ENCODE measurements at places on chromosomes 11 and 22.

GRCh38 chr11:92227959-92228935 lies 3.6 kb downstream of the FAT3 start:
- no peak for DNase-seq

GRCh38 chr11:131065435-131066413 lies 149.4 kb upstream of the SNX19 start:
- DNase-seq: no peak

- no peak for DNase-seq
Observed at GRCh38 chr11:47415949-47416472, 7.6 kb downstream of the SLC39A13 start.

DNA sequence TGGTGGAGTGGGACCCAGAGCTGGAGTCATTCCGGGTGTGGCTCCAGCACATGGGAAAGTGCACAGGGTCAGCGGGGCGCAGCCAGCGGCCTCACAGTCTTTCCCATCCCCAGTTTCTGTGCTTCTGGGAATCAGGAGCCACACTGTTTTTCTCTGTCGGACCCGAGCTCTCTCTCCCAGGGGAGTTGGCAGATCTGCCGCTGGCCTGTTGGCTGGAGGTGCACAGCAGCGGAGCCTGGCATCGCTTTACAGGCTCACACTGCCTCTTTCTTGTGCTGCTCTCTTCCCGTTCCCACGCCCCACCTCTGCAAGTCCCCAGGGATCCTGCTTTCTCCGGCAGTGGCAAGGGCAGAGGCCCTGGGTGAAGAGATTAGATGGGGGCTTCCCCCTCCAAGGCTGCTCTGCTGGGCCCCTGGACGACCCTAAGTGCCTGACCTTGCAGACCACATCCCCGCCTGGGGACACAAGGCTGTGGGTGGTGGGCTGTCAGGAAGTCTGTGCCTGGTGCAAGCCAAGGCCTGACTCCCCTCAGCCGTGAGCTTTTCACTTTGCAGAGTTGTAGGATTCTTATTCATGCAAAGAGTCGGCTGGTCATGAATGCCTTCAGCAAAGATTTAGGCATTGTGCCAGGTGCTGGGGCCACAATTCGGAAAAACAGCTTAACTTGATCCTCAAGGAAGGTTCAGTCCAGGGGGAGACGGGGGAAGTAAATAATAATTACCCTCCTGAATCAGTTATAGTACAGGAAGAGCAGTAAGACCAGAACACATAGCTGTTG lies 116.3 kb downstream of the TIMP3 start:
- DNase-seq: no peak

- no peak for DNase-seq
Observed at GRCh38 chr11:119538753-119539152, 115.8 kb upstream of the THY1 start.

- no peak for DNase-seq
Observed at GRCh38 chr11:78231962-78232501, 43.3 kb downstream of the USP35 start.

DNA sequence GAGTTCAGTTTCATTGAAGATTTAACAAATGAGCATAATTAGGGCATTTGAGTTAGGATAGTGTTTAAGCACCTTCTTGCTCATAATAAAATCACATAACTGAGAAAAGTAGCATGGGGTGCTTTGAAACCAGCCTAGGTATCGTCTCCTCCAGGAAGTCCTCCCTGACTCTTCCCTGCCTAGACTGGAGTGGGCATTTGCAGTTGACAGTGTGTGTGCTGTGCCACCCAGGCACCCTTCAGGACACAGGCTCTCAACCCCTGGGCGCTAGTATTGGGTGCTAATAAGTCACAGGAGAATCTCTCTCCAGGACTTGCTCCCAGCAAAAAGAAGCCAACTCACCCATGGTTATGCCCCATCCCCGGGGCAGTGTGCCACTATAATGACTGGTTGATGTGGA lies 584.1 kb downstream of the INSC start:
- DNase-seq: no peak

- DNase-seq: peak; percentile 13
Observed at GRCh38 chr11:120709808-120710207, 198.3 kb downstream of the GRIK4 start.

DNA sequence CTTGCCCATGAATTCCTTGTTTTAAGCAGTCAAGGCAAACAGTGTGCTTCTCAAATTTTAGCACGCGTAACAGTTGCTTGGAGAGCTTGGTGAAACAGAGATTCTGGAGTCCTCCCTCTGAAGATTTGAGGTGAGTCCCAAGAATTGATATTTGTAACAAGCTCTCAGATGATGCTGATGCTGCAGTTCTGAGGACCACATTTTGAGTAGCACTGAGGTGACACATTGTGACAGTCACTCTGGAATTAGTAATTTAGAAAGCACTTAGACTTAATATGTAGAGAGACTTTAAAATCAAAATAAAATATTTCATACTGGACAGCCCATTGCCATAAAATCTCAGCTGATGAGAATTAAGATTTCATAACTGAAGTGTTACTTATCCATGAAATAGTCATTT lies 38.5 kb downstream of the DNAJC24 start:
- no peak for DNase-seq

DNA sequence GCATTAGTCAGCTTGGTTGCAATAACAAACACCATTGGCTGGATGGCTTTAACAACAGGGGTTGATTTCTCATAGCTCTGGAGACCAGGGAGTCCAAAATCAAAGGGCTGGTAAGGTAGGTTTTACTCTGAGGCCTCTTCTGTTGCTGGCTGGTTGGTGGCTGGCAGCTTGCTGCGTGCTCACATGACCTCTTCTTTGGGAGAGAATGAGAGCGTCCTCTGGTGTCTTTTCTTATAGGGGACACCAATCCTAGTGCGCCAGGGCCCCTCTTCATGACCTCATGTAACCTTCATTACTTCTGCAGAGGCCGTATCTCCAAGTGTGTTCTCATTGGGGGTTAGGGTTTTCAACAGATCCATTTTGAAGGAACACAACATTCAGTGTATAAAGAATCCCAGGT lies 1308.3 kb downstream of the TBC1D22A start:
- DNase-seq: no peak

DNA sequence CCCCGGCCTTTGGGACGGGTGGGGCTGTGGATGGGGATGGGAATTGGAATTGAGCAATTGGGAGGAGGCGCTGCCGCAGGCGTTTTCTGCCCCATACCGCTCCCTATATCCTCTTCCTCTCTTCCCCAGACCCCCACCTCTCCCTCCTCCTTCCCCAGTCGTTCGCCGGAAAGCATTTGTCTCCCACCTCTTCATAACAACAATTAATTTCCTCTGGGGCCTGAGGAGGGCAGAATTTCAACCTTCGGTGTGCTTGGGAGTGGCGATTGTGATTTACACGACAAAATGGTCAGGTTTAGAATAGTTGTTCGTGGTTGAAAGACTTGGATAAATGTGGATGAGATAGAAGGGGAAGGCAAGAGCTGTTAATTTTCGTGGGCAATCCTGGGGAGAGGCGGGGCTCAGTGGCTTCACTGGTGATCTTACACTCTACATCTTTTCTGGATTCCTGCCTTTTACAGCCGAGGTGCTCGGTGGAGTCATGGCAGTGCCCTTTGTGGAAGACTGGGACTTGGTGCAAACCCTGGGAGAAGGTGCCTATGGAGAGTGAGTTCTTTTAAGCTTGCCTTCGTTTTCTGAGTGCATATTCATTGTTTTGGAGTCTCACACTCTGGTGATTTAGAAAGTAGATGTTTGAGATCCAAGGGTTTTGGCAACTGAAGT lies 1.5 kb downstream of the CHEK1 start:
- peak; percentile 82 for DNase-seq

DNA sequence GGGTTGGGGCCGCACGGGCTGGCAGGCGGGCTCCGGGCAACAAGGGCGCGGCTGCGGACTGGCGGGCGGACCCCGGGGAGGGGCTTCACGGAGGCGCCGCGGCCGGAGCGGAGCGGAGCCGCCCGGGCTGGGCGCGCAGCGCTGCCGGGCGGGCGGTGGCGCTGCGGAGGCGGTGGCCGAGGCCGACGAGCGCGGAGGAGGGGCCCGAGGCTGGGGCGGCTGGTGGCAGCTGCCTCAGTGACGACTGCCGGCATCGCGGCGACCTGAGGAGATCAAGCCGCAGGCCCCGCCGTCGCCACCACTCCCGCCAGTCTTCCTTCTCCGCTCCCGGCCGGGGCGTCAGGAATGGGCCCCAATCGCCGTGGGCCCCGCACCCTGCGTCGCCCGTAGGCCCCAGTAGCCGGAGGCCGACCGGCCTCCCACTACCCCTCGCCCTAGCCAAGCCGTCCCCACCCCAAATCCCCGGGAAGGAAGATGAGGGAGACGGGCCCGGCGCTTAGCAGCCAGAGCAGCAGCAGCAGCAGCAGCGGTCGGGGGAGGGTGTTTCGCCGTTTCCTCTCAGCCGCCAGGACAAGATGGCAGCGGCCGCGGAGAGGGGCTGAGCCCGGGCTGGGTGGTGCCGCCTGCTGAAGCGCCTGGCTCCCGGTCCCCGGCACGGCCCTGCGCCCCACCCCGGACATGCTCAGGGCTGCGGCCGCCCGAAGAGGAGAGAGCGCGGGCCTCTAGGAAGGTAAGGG lies at the start of gene HIPK3:
Gene HIPK3, plus strand, starts transcription at position 222 of the 737 bp plus-strand sequence.
- no peak for DNase-seq

DNA sequence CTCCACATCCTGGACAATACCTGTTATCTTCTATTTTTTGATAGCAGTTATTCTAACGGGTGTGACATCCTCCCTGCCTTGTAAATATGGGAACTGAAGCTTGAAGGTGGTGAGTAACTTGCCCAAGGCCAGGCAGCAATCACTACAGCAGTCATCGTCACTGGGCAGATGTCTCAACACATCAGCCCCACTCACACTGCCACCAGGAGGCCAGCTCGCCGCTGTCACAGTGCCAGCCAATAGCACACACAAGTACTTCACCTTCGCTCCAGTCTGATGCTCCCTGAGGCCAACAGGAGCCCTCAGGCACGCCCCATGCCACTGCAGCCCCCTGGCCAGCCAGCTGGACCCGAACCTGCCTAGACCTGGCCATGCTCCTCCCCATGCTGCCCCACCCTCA lies 4.9 kb upstream of the TTLL1 start:
- DNase-seq: no peak

DNA sequence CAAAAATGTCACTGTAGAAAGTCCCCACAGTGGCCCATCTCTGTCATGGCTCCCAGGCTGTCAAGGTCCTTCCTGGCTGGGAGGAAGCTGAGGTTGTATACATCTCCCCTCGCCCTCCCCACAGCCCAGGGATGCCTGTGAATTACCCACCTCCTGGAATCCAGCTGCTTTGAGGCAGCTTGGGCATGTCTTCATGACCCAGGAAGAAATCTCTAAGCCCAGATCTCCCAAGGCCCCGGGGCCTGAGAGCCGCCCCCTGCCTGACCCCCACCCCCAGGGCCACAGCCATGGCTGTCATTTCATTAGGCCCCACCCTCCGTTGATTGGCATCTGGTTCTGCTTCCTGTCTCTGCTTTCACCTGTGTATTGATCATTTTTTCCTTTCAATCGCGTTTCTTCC lies 207.5 kb downstream of the TBC1D22A start:
- no peak for DNase-seq

DNA sequence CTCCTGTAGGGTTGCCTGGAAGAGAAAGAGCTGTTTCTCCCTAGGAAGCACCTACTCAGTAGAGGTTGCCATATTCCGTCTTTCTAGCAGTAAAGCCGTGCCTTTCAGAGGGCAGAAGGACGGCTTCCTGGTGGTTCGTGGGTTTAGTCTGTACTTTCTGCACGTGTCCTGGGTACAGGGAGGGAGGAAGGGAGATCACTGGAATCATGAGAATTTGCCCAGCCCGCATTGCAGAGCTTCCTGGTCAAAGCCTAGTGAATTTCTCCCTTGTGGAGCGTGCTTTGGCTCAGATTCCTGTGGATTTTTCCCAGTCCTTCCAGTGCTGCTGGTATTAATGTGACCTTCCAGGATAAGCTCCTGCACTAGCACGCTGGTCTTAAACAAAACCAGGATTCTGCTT lies 44.9 kb downstream of the GRAMD1B start:
- no peak for DNase-seq

- DNase-seq: no peak
Observed at GRCh38 chr11:68987211-68987610, 6.4 kb upstream of the MRGPRD start.

DNA sequence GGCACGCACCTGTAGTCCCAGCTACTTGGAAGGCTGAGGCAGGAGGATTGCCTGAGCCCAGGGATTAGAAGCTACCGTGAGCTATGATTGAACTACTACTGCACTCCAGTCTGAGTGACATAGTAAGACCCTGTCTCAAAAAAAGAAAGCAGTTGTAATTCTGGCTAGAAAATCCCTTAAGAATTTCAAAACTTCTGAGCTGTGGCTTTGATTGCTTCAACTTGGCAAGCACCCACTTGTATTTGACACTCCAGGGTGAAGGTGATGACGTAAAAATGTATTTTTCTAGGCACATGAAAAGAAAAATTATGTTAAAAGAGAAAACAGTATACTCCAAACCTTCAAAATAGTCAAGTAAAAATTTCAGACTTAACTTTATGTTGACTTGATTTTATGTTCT lies 23.6 kb upstream of the ALKBH3 start:
- DNase-seq: no peak

DNA sequence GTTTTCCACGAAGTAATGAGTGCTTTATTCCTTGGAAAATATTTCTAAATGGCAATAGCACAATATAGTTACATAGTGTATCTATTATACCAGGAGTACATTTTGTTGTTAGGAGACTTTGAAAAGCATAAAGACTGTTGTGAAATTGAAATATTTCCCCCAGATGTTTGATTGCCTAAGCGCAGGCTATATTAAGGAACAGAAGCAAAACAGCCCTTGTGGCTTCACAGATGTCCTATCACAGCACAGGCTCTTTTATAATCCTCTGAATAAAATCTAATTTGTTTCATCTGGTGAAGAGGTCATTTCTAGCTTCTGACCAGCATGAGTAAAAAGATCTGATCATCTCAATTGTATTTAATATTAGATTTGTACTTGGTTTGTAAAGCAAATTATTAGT lies 48.2 kb downstream of the BSX start:
- DNase-seq: no peak

DNA sequence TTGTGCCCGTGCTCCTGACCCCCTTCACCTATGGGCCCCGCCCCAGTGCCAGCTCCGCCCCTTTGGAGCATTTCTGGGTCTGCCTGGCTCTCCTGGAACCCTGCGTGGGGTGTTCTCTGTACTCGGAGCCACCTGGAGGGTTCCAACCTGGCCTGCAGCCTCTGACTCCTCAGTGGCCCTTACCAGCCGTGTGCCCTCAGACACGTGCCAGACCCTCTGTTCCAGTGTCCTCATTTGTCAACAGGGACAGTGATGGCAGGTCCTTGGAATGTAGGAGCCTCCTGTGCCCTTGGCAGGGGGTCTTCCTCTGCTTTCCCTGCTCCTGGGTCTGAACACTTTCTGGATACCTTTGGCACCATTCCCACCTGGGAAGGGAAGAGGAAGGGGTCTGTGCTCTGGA lies 96.4 kb downstream of the CACNA1I start:
- no peak for DNase-seq

GRCh38 chr11:46345131-46345597 lies 2.1 kb upstream of the DGKZ start:
- no peak for DNase-seq

- DNase-seq: no peak
Observed at GRCh38 chr11:77884186-77884828, 63.4 kb downstream of the AAMDC start.

DNA sequence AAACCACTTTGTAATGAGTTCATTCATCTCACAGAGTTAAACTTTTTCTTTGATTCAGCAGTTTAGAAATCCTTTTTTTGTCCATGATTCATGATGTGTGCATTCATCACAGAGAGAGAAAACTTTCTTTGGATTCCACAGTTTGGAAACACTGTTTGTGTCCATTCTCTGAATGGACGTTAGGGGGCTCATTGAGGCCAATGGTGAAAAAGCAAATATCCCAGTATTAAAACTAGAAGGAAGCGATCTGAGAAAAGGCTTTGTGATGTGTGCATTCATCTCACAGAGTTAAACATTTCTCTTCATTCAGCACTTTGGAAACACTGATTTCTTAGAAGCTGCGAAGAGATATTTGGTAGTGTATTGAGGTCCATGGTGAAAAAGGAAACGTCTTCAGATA lies 155.6 kb upstream of the TRIM48 start:
- DNase-seq: no peak
